Adrenal gland (tissue), 19 donors: ENCODE measurements at places on chromosomes 5 and 9. TPM values are rescaled to one million over a fixed set of nuclear protein-coding genes. Genes with fewer than 3 reads are reported as not detected.

DNA sequence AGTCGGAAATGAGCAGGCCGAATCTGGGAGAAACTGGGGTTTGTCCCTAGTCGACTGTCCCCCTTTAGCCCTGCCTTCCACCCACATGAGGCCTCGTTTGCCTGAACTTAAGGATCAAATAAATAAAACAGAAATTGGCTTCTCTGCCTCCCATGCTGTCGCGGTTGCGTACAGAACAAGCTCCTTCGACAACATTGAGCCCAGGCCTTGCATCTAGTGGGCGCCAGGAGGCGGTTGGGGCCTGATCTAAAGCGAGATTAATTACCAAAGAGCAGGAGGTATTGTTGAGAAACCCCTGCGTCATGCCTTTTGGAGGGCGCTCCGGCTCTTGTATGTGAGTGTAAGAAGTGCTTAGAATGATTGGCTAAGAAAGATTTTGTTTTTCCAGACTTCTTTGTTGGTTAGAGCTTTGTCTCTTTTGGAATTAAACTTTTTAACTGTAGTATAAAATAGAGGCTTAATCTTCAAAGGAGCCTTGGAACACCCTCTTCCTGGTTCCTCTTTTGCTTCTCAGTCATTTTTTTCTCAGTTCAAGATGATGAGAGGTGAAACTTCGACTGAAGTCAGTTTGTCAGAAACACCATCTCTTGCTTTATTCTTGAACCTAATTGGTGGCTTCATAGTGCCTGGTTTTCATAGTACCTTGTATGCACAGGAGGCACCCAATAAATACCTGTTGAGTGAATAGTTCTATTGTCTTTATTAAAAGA, 828 bp downstream of the ATP6V0E1 start:
- H3K27ac ChIP-seq: peak overlapping the region; percentile 88
- DNase-seq: peak; percentile 67
- H3K27me3 ChIP-seq: no peaks in the 10 kb centered on the region
- H3K36me3 ChIP-seq: no peaks in the 10 kb centered on the region
- H3K4me3 ChIP-seq: peak overlapping the region; percentile 56

The ARAP3 gene
- total RNA-seq: 16.1 TPM

DNA sequence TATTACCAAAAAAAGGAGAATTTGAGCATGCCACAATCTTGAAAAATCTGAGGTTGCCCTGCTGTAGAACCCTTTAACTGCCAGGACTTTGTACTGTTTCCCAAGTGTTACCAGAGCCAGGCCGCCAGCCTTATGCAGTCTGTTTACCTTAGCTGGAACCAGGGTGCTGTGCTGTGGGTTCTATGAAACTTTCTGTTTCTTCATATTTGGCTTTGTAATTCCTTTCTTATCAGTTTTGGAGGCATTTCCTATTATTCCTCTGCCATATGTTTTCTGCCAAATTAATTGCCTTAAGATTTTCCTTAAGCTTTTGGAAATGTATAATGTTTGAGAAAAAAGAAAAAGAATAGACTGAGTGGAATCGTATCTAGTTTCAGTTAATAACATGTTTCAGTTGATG, 2.1 kb downstream of the S1PR3 start:
- peaks cover 6% of the 10 kb centered on the region for H3K27me3 ChIP-seq
- no peak for DNase-seq
- H3K4me1 ChIP-seq: peaks cover 13% of the 10 kb centered on the region
- peak overlapping the region; percentile 64 for H3K27ac ChIP-seq
- H3K36me3 ChIP-seq: no peaks in the 10 kb centered on the region
- no peak overlapping the region for H3K4me3 ChIP-seq

- no peaks in the 10 kb centered on the region for H3K36me3 ChIP-seq
- H3K27me3 ChIP-seq: no peaks in the 10 kb centered on the region
- no peak overlapping the region for H3K27ac ChIP-seq
- no peak for DNase-seq
- no peak overlapping the region for H3K4me3 ChIP-seq
These were observed 1.4 kb downstream of the CMYA5 start for GRCh38 chr5:79691007-79691406.

GRCh38 chr9:89993678-89994630, 389.1 kb downstream of the GADD45G start:
- no peak overlapping the region for H3K27ac ChIP-seq
- no peak overlapping the region for H3K4me3 ChIP-seq
- peak; percentile 81 for DNase-seq
- peaks cover 51% of the 10 kb centered on the region for H3K4me1 ChIP-seq
